ENCODE measurements at places on chromosomes 7 and 10.

- no peak for DNase-seq
Measured at GRCh38 chr7:135833642-135834041, 85.0 kb upstream of the FAM180A start.

- no peak for DNase-seq
Measured at GRCh38 chr10:118148247-118148646, 101.5 kb upstream of the RAB11FIP2 start.

DNA sequence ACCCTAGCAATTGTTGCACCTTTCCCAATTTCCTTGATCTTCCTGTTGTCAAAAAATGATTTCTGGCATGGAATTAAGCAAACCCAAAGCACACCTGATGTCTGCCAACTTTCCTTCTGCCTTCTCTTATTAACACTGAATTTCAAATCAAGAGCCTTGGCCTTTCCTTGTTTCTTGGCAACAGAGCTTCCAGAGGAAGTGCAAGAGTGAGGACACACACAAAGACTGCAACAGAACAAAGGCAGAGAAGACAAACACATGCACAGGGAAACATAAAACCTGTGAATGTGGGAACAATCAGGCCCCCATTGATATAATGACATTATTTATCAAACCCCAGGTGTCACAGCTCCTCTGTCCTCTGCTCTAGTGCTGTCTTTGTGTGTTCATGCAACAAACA lies 73.0 kb upstream of the IL6 start:
- no peak for DNase-seq

DNA sequence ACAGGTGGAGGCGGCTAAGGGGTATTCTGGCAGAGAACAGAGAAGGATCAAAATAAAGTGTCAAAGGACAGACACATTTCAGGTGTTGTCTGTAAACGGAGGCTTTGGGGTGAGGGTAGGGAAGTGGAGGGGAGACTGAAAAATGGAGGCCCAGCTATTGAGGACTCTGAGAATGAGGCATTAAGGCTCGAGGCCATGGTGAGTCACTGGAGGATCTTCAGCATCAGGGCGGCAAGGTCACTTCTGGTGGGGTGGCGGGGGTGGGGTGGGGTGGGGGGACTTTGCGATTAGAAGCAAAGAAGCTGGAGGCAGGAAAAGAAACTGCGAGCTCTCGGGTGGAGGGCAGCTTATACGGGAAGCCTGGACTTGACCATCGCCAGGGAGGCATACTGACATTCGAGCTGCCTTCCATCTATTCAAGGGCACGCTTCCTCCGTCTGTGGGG lies 58.4 kb upstream of the PCGF5 start:
- DNase-seq: no peak

DNA sequence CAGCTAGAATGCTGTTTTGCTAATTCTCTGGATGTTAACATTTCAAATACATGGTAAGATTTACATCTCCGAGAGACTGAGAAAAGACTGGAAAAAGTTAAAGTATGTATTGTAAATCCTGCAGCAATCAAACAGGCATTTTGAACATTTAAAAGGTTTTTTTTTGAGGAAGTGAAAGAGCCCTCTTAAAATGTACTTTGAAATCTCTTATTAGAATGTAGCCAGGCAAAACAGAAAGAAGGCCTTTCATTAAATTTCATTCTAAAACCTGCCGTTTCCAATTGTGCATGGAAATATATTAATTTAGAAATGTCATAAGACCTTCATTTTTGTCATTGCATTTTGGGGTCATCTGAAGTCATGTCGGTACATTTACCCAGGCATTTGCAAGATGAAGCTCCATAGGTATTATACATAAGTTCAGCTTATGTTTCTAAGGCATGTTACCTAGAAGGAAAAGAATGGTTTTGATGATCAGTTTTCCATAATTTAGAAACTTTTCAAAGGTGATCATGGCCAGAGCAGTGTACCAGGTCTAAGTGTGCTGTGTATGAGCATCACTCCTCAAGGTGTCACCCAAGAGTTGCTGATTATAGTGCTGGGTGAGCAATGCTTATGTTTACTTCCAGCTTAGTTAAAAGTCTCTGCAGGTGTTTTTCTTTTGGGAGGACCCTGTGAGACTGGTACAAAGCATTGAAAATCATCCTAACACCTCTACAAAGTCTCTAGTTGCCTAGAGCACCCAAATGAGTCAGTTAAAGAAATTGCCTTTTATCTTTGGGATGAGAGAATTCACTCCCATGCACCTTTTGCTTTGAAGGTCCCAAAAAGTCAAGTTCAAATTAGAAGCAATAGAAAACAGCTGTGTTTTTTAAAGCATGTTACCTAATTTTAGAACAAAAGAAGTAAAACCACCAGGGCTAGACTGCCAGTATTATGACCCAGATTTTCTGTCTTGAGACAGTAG lies 7.1 kb downstream of the ZNF736 start:
- DNase-seq: no peak

GRCh38 chr7:102933763-102934162 lies 21.0 kb downstream of the LRRC17 start:
- peak; percentile 84 for DNase-seq

DNA sequence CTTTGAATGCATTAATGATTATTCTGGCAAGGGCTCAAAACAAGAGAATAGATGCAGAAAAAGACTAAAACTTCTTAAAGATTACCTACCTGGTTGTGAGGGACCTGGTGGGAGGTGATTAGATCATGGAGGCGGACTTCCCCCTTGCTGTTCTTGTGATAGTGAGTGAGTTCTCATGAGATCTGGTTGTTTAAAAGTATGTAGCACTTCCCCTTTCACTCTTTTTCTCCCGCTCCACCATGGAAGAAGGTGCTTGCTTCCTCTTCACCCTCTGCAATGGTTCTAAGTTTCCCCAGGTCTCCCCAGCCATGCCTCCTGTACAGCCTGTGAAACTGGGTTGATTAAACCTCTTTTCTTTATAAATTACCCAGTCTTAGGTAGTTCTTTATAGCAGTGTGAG lies 226.6 kb downstream of the ARHGAP12 start:
- DNase-seq: no peak

DNA sequence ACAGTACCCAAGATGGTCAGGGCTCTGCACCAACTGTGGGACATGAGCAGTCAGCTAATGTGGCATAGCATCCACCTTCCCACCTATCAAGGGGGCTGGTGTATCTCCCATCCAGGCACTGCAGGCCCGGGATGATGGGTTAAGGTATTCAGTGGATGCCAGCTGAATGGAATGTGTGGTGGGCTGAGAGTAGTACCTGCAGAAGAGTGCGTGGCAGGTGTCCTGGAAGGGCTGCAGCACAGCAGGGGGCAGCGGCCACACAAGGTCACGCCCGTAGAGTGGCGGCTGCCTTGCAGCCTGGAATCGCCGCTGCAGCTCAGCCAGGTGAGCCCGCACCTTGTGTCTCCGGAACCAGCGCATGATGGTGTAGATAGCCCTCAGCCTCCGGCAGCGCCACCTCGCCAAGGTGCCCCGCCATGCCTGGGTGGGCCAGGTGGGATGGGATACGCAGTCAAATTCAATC lies 13.3 kb downstream of the MYO1G start:
- DNase-seq: peak; percentile 45

DNA sequence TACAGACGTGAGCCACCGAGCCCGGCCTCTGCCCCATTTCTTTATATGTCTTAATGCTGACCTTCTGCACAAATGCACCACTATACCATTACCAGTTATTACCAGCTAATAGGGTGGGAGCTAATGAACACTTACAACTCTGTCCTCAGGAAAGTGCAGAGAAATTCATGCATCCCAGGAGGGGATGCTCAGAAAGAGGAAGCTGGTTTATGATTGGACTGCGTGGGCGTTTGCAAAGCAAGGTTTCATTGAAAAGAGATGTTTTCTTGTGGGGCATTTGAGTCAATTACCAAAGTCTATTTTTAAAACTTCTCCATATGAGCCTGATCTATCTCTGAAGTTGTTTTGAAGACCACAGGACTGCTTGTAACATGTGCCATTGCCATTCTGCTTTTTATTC lies 417.7 kb upstream of the CELF2 start:
- no peak for DNase-seq

DNA sequence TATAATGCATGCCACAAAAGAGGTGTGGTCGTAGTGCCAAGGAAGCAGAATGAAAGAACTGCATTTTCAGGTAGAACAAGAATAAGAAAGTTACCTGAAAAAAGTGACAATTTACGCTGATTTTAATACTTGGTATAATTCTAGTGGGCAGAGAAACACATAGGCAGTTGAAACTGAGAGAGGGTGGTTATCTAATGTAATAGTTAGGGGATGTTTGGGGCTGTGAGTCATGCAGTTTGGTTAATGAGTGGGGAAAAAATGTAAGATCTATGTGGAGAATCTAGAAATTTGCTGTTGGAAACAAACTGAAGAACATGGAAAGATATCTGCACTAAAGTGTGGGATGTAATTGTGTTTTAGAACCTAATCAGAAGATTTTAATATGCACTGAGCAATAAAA lies 33.7 kb downstream of the ZNF37A start:
- no peak for DNase-seq

- no peak for DNase-seq
Measured at GRCh38 chr7:26993816-26994810, 101.7 kb downstream of the HOXA1 start.

GRCh38 chr7:72391821-72392377 lies 20.2 kb downstream of the CALN1 start:
- no peak for DNase-seq

GRCh38 chr7:12508005-12508404 lies 62.5 kb upstream of the SCIN start:
- no peak for DNase-seq

- DNase-seq: no peak
Measured at GRCh38 chr7:70774950-70775527, 356.9 kb upstream of the GALNT17 start.

- DNase-seq: no peak
Measured at GRCh38 chr10:74854610-74855009, 28.2 kb downstream of the KAT6B start.

GRCh38 chr10:93106631-93107072 lies 33.0 kb downstream of the CYP26A1 start:
- DNase-seq: no peak

DNA sequence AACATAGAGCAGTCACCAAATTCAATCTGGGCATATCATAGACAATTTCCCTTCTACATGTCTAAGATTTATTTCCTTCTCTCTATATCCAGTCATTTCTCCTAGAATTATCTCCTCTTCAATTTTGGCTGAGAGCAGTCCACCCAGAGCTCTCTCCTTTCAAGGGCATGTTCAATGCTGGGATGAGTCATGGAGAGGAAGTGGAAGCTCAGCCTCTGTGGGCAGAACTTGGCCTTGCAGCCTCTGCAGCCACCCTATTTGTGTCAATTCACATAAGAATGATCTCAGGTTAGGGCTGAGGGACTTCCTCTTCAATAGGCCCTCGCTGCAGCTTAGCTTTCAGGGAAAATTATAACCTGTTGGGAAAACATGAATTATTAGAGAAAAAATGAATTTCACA lies 560.8 kb downstream of the POM121L12 start:
- peak; percentile 75 for DNase-seq

- peak; percentile 60 for DNase-seq
Measured at GRCh38 chr10:24513155-24513554, 210.5 kb downstream of the ARHGAP21 start.

DNA sequence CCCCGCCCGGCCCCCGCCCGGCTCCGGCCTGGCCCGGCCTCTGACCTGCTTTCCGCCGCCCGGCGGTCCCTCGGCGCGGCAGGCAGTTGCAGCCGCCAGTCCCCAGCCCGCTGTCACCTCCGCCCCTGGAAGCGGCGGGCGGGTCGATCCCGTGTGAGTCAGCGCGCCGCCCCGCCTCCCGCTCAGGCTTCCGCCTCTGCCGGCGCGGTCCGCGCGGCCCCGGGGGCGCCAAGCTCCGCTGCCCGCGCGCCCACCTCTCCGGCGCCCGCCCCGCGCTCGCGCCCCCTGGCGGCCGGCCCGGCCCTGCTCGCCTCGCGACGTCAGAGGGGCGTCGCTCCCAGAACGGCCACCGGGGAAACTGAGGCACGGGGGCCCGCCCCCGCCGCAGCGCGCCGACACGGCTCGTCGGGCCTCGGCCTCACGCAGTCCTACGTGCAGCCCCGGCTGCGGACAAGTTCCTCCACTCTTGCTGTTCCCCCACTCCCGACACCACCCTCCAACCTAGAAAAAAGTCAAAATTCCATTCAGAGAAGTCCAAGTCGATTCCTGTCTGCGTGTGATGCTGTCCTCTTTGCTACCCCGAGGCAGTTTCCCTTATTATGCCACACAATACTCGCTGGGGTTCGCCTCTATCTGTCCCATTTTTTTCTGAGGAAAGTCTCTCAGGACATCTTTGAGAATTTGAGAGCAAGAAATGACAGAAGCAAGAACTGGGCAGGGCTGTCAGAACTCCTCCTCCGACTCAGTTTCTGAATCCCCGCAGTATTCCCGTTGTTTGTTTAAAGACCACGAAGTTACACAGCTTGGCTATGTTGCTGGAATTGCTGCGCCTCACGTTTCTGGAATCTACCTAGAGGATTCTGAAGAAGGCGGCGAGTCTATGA lies at the start of gene DNMBP:
TSS of gene DNMBP (minus strand) at position 155 of the 884 bp plus-strand sequence. CDS start 37,823 bp downstream, outside the sequence.
- DNase-seq: peak; percentile 92

GRCh38 chr10:4763960-4764428 lies 62.0 kb upstream of the AKR1E2 start:
- no peak for DNase-seq

DNA sequence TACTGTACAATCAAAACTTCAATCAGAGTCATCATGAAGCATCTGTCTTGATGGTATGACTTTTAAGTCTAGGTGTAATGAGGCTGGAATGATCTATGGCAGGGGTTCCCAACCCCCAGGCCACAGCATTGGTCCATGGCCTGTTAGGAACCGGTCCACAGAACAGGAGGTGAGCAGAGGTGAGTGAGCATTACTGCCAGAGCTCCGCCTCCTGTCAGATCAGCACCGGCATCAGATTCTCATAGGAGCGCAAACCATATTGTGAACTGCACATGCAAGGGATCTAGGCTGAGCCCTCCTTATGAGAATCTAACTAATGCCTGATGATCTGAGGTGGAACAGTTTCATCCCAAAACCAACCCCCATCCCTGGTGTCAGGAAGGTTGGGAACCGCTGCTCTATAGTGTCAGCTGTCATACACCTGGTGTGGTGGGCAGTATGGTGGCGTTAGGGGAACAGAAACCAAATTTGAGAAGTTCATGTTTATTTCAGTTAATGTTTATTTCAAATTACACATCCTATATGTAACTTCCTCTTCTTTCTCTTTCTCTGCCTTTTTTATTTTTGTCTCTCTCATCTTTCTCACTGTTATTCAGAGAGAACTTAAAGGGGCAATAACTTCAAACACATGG lies 432.6 kb downstream of the TNS3 start:
- no peak for DNase-seq

- peak; percentile 89 for DNase-seq
Measured at GRCh38 chr10:103554488-103555324, 61.2 kb downstream of the NEURL1 start.

Data from islet precursor cell (in vitro differentiated cells).